Fibroblast of skin of left quadriceps (primary cell): ENCODE measurements at places on chromosomes 4 and X.

- DNase-seq: peak; percentile 8
These were observed 1821.7 kb downstream of the ARAP2 start for GRCh38 chr4:34422472-34423175.

DNA sequence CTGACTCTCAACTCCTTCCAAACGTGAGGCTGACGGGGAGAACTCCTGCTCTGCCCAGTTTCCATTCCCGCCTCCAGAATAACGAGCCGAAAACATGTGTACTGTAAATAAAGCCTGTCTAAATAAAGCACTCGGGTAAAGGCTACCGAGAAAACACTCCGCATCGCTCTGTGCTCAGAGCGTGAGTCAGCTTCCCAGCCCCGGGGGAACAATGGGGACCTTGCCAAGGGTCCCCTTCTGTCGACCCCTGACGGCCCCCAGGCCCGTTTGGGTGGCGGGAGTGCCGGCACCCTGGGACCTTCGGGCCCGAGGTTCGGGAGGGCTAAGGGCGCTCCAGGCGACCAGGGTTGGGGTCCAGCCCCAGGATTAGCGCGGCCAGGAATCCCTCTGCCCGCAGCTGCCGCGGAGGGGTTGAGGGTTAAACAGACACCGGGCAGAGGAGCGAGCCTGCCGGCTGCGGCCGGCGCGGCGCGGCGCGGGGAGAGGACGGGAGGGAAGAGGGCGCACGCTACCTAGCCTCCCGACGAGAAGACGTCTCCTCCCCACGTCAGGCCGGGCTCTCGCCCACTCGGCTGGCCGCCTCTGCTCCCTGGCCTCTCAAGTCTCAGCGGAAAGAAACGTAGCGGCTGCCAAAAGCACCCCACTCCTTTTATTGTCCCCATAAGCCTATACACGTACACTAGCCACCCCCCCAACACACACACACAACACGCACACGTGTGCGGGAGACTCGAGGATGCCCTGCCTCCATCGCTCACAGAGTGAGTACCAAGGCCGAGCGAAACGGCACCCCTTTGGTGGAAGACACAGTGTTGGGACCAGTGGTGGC, 85.5 kb downstream of the BCOR start:
- DNase-seq: no peak

DNA sequence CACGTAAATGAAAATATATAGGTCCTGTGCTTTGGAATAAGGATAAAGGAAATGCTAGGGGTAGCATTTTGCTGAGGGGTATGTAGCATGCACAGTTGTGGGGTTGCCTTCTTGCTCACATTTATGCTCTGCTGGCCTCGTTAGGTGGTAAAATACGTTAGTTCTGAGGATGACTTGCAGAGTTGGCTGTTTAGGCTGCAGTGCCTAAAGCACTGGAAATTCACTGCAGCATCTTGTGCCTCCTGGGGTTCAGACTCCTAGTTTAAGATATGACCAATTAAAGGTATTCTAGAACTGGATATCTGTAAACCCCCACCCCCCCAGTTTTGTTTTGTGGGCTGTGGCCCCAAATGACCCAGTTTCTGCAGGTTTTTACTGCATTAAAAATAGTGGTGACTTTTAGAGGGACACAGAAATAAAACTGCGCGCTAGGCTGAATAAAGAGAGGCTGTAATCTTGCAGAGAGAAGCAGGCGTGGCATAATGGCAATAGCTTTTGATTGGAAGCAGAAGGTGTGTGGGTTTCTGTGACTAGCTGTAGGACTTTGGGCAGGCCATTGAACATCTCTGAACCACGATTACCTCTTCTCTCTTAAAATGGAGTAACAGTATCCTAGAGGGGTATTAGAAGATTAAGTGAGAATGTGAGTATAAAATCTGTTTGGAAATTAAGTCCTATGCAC, 79.3 kb downstream of the REPS2 start:
- no peak for DNase-seq

GRCh38 chr4:180792541-180792940, 1450.7 kb upstream of the TENM3 start:
- no peak for DNase-seq

DNA sequence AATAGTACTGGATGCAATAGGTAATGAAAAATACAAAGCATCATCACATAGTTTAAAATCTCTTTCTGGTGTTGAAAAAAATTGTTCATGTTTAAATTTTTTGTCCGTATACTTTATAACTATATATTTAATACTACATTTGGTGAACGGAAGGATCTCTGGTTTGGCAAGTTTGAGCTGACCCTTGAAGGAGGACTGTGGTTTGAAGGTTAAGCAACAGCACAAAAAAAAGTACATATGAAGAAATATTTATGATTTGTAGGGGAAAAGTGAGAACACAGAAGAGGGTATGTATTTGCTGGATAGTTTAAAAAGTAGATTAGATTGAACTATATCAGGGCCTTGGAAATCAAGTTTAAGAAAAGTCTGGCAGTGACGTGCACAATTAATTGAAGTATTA, 13.3 kb downstream of the SRP72 start:
- no peak for DNase-seq

DNA sequence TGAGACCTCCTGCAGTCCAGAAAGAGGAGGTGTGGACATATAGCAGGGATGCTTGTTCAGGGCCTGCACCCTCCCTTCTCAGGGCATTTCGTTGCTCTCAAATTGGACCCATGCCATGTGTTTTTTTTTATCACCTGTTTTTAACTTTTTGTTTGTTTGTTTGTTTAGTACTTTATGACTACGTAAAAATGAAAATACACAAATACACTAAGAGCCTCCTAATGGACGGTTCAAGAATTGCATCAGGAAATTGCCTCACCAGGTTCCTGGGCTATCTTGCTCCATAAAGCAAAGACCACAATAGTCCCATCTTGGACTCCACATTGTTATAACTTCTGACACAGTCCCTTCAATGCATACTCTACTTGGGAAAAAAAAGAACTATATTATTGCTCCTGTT, 1685.9 kb upstream of the TENM3 start:
- no peak for DNase-seq

- no peak for DNase-seq
These were observed 48.8 kb downstream of the UGT2B10 start for GRCh38 chr4:68864438-68865187.

- DNase-seq: no peak
These were observed 77.8 kb upstream of the MXD4 start for GRCh38 chr4:2339458-2340271.

- DNase-seq: no peak
These were observed 69.3 kb upstream of the PDE5A start for GRCh38 chr4:119697887-119698393.

GRCh38 chr4:150540959-150541360, 41.0 kb upstream of the MAB21L2 start:
- no peak for DNase-seq

DNA sequence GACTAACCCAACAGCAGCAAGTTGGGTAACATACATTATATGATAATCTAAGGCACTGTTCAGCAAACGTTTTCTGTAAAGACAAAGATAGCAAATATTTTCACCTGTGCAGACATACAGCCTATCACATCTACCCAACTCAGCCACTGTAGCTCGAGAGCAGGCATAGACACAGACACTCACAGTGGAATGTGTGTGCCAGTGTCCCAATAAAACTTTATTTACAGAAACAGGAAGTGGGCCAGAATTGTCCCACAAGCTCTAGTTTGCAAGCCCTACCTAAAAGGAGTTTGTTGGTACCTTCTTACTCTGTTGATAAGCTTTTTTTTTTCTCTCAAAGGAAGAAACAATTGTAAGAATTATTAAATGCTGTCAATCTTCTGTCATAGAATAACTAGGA, 11.9 kb upstream of the FAM9A start:
- DNase-seq: no peak

DNA sequence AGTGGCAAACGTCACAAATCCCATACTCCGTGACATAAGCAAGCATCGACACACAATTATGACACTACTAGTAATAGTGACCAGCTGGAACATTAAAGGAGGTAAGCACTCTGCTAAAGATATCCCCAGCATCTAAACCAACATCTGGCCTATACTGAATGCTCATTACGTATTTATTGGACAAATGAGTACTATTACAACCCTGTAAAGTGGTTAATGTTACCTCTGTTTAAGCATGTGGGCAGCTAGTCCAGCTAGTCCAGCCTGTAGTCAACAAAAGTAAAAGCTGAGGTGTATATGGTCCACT, 419 bp upstream of the RPGR start:
- no peak for DNase-seq

DNA sequence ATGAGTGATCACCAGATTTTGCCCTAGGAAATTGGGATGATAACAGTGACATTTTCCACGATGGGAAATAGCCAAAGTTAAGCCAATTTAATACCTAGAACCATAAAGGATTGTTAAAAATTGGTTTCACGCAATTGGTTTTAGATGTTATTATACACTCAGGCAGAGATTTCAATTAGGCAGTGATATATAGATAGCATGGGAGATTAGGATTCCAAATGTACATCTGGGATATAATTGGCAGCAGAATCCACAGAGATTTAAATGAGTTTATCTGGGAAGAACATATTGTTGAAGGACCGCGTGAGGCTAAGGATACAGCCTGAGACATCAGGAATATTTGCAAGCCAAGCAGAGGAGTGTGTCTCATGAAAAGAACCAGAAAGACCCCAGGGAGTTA, 351.6 kb downstream of the GPM6A start:
- DNase-seq: no peak

- no peak for DNase-seq
These were observed 467.6 kb upstream of the CNKSR2 start for GRCh38 chrX:20906571-20906970.

DNA sequence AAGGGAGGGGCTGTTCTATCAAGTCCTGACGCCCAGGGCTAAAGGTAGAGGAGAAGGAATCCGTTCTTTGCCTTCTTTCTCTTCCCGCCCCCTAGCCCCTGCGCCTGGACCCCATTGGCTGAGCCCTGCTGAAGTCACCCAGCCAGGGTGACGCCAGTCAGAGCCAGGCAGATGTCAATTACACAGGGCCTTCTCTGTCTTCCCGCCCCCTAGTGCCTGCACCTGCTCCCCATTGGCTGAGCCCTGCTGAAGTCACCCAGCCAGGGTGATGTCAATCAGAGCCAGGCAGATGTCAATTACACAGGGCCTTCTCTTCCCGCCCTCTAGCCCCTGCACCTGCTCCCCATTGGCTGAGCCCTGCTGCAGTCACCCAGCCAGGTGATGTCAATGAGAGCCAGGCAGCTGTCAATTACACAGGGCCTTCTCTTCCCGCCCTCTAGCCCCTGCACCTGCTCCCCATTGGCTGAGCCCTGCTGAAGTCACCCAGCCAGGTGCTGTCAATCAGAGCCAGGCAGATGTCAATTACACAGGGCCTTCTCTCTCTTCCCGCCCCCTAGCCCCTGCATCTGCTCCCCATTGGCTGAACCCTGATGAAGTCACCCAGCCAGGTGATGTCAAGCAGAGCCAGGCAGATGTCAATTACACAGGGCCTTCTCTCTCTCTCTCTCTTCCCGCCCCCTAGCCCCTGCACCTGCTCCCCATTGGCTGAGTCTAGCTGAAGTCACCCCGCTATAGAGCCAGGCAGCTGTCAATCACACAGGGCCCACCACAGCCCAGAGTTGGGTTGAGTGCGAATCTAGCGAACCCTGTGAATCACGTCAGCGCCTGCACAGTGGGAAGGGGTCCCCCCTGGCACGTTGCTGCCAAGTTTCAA, 46.4 kb downstream of the ASMT start:
- DNase-seq: no peak

GRCh38 chr4:6169239-6169638, 31.1 kb downstream of the JAKMIP1 start:
- no peak for DNase-seq

- no peak for DNase-seq
These were observed 82.0 kb upstream of the STS start for GRCh38 chrX:7065473-7065872.

- no peak for DNase-seq
These were observed 224.6 kb downstream of the BCOR start for GRCh38 chrX:39873117-39873516.

DNA sequence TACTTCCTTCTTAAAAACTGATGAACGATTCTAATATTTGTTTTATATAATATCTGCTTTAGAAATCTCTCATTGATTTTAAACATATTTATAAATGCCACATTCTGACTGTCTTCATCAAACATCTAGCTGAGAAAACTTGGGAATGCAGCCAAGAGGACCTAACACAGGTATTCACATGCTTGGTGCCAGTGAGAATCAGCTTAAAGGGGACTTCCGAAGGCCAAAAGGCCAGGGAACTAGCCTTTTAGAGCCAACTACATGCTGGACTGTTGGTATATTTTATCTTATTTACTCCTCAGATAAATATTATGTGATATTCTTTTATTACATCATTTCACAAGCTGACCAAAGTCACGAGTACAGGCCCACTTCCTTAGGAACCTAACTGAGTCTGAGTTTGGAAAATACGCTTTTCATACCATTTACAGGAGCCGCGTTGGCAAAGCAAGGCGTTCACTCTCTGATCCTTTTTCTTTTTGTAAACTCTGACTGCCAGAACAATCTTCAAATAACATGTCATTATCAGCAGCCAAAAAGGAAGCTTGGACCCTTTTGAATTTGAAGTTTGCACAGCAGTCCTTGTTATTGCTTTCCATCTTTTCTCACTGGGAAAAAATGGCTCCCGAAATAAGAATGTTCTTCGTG, 41.1 kb upstream of the PDLIM3 start:
- DNase-seq: no peak

- DNase-seq: no peak
These were observed at the start of gene KDR for GRCh38 chr4:55125087-55125721. KDR (minus strand) TSS chr4:55125595; CDS start chr4:55125293, 302 bp downstream.

- DNase-seq: no peak
These were observed 482.9 kb upstream of the BOD1L1 start for GRCh38 chr4:14110407-14110806.

DNA sequence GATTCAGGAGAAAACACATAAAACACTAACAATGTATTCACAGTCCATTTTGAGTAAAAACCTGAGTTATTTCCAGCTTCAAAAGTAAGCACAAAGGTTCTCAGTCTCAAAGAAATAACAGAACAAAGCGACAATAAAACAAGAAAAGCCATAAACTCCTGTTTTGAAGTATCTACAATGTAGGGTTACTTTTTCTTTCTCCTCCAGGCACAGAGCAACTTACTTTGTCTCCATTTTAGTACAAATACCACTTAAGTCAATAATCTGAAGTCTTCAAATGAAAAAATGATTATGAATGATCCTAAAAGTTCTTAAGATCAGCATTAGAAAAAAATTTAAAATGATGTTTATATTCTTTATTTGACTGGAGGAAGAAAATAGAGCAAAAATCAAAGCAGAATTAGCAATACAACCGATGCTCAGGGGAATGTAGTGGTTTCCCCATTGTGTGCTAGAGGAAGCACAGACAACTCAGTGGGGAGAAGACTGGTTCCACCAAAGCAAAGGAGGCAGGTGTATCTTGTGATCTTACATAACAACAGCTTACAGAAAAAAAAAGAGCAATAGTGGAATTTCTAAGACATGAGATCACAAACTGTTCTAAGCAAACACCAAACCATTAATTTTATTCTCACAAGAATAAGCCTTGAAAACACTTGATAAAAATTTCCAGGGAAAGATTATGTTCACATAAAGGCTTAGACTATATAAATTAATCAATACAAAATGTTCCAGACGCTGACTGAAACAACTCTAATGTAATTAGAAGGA, 35.1 kb downstream of the EPHA5 start:
- no peak for DNase-seq
